ENCODE measurements at places on chromosomes 1 and 21. TPM values are rescaled to one million over a fixed set of nuclear protein-coding genes. Genes with fewer than 3 reads are reported as not detected.

MX1 gene
- 15.6 TPM for total RNA-seq

OR2T33 gene
- total RNA-seq = not detected

S100A1 gene
- 0.44 TPM for total RNA-seq

SUSD4 gene
- not detected for total RNA-seq

HSD11B1 gene
- total RNA-seq = 11.6 TPM

SH2D1B gene
- not detected for total RNA-seq

S1PR1 gene
- total RNA-seq = 16.0 TPM

ZSWIM5 gene
- 0.22 TPM for total RNA-seq

C1orf210 gene
- not detected for total RNA-seq

LHX8 gene
- not detected for total RNA-seq

C1QTNF12 gene
- total RNA-seq = 0.44 TPM

FAM43B gene
- total RNA-seq = not detected

KAZN gene
- total RNA-seq = 2.2 TPM

TINAGL1 gene
- total RNA-seq = 13.5 TPM

SLC66A1 gene
- 53.4 TPM for total RNA-seq

TTC39A gene
- 0.66 TPM for total RNA-seq

NME7 gene
- 28.4 TPM for total RNA-seq

NFIA gene
- total RNA-seq = 5.9 TPM

IQGAP3 gene
- total RNA-seq = 62.7 TPM

AGMAT gene
- total RNA-seq = 2.3 TPM

OR2L2 gene
- not detected for total RNA-seq

ANGPTL7 gene
- 0.88 TPM for total RNA-seq

OR2M3 gene
- total RNA-seq = under 0.01 TPM

CR1L gene
- total RNA-seq = not detected

GUCA2A gene
- not detected for total RNA-seq

RGS8 gene
- total RNA-seq = not detected

CHODL gene
- under 0.01 TPM for total RNA-seq

LIN28A gene
- total RNA-seq = not detected

OR2L5 gene
- total RNA-seq = not detected

LRRC53 gene
- total RNA-seq = not detected

CD1E gene
- not detected for total RNA-seq

GPR52 gene
- total RNA-seq = 3.1 TPM

RIPPLY3 gene
- total RNA-seq = not detected

GJC2 gene
- 2.4 TPM for total RNA-seq

FOXD3 gene
- not detected for total RNA-seq

RCAN1 gene
- total RNA-seq = 57.7 TPM

ADCY10 gene
- 0.22 TPM for total RNA-seq

C4BPB gene
- total RNA-seq = 2.4 TPM

MYOC gene
- not detected for total RNA-seq

F3 gene
- total RNA-seq = 346 TPM

DYNLT4 gene
- total RNA-seq = not detected

PPP2R5A gene
- 24.8 TPM for total RNA-seq
